ENCODE measurements at places on chromosomes 1 and 21.

DNA sequence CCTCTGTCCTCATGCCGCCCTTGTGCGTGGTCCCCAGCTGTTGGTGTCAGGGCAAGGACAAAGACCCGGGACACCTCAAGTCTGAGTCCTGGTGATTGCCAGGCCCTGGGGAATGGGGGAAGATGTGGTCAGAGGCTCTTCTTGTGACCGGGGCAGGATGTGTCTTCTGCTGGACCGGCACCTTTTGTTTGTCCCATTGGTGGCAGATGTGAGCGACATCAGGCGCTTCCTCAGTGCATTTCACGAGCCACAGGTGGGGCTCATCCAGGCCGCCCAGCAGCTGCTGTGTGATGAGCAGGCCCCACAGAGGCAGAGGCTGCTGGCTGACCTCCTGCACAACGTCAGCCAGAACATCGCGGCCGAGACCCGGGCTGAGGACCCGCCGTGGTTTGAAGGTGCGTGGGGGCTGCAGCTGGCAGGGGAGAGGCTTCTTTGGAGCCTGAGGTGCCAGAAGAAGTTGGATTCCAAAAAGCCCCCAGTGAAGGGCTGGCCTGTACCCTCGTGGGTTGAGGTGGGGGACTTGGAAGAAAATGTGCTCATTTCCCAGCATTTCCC, 8.4 kb downstream of the DFFB start:
- DNase-seq: no peak

DNA sequence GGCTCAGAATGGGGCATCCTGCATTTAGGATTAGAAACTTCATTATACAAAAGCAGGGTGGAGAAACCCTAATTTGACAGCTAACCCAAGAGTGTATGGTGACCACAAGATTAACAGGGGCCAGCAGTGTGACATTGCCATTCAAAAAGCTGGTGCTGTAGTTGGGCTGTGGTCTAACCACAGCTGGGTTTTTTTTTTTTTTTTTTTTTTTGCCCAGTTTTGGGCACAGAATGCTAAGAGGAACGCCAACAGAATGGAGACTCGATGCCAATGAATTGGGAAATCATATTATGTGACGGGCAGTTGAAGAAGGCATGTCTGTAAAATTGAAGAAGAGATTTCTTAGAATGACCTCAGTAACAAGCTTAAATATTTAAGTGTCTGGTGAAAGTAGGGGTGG, 58.4 kb downstream of the NFIA start:
- DNase-seq: no peak

DNA sequence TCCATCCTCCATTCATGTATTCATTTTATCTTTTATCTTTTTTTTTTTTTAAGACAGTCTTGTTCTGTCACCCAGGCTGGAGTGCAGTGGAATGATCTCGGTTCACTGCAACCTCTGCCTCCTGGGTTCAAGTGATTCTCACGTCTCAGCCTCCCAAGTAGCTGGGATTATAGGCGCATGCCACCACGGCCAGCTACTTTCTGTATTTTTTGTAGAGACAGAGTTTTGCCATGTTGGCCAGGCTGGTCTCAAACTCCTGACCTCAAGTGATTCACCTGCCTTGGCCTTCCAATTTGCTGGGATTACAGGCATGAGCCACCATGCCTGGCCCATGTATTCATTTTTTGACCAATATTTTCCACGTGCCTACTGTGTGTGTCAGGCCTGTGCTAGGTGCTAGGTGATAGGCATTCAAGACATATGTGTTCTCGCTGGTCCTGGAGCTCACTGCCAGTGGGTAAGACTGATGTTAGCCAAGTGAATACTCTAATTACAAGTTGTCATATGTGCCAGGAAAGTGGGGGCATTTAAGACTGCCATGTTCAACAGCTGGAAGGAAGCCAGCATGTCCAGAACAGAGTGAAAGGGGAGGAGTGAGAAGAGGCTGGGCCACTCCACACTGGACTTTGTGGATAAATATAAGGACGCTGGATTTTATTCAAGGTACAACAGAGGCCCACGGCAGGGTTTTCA, 5.3 kb upstream of the CELSR2 start:
- no peak for DNase-seq

GRCh38 chr1:23444596-23445390, 20.2 kb upstream of the TCEA3 start:
- DNase-seq: no peak

DNA sequence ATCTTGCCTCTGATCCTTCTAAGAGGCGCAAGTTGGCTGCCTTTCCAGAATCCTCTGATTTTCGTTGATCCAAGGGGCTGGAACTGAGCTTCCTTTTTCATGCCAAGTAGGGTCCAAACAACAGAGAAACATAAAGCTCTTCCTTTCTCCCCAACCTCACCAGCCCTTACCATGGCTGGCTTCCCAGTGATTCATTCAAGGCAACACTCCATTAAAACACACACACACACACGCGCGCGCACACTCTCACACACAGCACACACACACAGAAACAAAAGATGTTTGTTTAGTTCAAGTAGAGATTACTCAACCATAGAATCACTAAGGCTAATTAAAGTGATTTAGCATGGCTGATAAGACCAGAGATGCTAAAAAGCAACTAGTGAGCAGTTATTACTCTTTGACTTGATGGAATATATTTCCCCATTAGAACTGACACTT, 13.0 kb upstream of the GUCA2A start:
- peak; percentile 81 for DNase-seq

GRCh38 chr1:34262023-34262853, 85.5 kb downstream of the C1orf94 start:
- no peak for DNase-seq

GRCh38 chr1:177333936-177334595, 163.3 kb downstream of the BRINP2 start:
- DNase-seq: no peak

- DNase-seq: peak; percentile 74
These were observed 120.0 kb downstream of the SETD4 start for GRCh38 chr21:35940074-35940927.

GRCh38 chr1:209326831-209327230, 256.7 kb upstream of the CAMK1G start:
- DNase-seq: peak; percentile 9

DNA sequence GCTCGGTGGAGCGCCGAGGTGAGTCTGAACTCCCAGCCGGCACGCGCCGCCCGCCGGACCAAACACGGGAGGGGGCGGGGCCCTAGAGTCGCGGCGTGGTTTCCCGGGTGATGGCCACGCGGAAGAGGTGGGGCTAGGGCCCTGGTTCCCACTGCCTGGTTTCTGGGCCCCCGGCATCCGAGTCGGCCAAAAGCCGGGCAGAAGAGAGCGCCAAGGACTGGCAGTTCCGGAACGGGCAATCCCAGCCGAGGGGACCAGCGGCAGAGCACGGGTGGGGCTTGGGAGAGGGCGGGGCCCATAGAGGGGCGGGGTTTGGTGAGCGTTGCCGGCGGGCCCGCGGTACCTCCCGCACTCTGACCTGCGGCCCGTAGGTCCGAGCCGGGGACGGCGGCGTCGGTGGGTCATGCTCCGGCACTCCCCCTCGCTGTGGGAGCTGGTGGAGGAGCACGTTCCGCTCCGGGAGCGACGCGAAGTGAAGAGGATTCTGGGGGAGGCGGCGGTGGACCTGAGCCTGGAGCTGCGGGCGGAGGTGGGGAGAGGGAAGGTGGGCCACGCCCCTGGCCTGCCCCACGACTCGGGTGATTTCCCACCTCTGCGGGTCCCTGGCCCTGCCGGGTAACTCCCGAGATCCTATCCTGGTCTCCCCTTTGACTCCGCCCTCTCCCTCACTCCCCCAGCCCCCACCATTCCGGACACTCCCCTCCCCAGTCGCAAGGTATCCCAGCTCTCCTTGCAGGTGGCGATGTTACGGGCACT, at the start of gene CCDC24:
TSS of gene CCDC24 (plus strand) at position 124 of the 756 bp plus-strand sequence. CDS start at position 404, 280 bp downstream.
- peak; percentile 85 for DNase-seq

Measured in LHCN-M2 (cell line).